ENCODE measurements at places on chromosomes 1 and 21.
A peak's percentile ranks its signal among the peaks of the same experiment; 100 is the strongest.

DNA sequence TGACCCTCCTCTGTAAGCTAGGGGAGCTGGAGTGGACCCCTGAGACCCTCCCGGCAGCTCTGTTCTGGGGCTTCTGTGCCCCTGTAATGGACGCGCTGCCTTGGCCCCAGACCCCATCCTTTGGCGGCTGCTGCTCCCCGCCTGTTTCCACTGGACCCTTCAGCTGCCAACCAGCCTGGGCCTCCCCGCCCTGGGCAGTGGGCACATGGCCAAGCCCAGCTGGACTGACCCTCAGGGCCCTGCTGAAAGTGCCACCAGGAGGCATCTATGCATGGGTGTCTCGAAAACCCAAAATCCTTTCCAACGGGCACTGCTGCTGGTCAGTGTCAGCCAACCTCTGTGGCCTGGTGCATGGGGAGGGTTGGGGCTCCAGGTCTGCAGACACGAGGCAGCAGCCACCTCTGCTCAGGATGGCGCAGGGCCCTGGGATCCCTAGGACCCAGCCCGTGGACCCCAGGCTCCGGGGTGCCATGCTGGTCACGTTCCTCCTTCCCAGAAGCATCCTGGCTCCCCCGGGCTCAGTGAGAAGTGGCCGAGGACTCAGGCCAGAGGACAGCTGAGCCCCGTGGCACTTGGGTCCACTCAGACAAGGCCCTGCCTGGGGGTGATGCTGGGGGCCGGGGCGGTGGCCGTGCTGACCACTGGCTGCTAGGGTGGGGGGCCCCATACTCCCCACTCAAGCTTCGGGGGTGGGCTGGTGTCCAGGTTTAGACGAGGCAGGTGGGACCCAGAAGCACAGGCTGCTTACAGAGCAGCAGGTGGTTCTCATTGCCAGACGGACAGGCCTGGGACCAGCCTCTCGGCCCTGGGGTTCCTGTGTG, 46.9 kb downstream of the SLX9 start:
- DNase-seq: no peak

DNA sequence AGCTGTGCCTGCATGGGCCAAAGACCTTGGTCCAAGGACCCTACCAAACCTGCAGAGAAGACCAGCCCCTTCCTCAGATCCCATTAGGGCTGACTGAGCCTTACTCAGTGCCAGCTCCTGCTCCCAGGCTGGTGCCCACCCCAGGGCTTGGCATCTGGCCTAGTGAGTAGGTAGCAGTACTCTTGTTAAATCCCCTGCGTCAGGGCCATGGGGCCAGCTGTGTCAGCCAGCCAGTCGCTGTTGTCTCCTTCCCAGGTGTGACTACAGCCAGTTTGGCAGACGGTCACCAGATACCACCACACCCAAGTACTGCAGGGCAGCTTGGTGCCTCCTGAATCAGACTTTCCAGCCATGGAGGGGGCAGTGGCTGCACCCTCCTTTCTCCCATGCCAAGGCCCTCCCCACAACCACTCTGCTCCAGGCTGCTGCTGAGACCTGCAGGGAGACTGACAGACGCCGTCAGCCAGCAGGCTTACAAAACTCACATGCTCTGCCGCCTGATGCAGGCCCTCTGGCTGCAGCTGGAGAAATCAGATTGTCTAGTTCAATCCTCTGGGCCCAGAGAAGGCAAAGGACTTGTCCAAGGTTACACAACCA, 3.0 kb downstream of the TENT5B start:
- DNase-seq: no peak

DNA sequence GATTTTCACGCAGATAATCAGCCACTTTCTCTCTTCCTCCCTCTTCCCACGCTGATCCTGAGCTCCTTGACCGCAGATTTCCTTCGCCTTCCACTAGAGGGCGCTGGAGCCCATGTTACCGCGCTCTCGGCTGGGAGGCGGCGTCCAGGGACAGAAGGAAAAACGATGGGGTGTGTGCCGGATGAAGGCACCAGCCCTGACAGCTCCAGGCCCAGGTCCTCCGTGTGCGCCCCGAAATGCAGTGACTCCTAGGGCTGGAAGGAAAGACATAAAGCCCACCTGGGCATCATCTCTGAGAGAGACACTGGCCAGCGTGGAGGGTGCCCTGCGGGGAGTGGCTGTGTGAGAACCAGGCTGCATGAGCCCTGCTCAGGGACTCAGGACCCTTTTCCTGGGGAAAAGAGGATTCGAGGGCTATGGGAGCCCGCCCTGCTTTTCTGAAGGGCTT, 44.9 kb upstream of the CYP2J2 start:
- peak; percentile 66 for DNase-seq

GRCh38 chr1:195472291-195472690, 1135.9 kb downstream of the KCNT2 start:
- DNase-seq: no peak

DNA sequence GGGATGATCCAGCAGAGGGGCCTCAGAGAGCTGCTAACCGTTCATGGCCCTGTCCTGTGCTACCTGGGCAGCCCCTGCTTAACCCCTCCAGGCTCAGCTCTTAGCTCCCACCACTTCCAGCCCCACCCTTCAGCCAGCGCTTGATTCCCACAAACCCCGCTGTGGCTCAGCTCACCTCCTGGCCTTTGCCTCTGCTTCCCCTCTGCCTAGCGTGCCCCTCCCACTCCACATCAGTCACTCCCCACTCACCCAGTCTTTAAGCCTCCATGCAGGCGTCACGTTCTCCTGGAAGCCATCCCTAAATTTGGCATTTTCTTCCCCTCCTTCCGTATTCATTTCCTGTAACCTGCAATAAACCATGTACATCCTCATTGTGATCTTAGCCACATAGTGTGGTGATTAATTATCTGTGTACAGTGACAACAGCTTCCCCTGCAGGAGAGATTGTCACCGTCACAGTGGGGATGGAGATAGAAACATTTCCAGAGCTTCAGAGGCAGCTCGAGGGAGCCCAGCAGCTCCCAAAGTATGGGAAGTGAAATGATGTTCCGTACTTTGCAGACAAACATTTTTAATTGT, 65.5 kb downstream of the EPHB2 start:
- no peak for DNase-seq

DNA sequence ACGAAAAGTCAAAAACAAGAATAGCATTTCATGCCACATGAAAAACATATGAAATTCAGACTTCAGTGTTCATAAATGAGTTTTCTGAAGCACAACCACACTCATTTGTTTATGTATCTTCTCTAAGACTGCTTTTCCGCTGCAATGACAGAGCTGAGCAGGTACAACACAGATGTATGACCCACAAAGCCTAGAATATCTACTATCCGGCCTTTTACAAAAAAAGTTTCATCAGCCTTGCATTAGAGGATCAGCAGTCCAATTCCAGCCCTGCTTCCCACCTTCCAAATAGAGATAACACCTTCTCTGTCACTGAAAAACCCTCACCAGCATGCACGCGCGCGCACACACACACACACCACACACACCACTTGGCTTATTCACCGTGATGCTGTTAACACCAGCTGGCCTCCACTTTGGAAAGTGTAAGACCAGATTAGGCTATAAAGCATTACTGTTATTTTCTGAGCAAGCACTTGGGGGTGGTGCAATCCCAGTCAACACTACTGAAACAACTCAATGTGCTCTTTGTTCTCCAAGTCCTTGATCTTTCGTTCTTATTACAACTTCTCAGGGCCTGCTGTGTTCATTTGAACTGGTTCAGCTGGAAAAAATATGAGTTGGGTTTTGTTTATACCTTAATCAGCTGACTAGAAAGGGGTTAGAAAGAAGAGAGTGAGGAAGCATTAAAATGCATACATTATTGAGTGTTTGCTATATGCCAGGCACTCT, 90.0 kb downstream of the GLUL start:
- DNase-seq: peak; percentile 46

DNA sequence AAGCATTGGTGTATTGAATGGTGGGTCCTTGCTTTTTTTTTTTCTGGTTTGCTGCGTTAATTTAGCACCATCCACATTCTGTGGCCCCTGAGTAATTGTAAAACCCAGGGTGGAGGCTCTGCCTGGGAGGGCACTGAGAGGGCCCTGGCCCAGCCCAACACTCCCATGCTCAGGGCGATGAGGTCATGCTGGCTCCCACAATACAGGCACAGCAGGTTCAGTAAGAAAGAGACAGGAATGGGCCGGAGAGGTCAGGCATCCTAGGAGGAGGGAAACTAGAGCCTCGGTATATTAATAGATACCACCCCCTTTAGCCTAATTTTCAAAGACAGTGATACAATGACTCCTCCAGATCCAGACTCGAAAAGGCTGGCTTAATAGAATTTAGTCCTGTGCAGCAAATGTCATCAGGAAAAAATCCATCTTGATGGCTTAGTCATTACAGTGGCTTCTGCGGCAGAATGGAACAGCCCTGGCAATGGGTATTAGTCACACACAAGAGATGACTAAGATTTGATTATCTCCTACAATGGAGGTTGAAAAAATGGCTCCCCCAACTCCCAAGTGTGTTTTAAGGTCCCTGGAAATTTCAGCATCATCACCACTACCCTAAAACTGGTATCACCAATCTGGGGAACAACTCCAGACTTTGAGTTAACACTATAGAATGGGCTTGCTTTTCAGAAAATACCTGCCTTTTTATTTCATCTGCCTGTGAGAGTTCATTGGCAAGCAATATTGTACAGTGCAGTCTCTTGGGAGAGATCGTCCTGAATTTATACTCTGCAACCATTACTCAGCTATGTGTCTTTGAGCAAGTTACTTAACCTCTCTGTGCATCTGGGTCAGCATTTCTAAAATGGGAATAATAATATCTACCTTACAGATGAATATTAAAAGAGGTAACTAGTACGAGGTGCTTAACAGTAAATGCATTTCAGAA, 43.9 kb upstream of the LYST start:
- no peak for DNase-seq

DNA sequence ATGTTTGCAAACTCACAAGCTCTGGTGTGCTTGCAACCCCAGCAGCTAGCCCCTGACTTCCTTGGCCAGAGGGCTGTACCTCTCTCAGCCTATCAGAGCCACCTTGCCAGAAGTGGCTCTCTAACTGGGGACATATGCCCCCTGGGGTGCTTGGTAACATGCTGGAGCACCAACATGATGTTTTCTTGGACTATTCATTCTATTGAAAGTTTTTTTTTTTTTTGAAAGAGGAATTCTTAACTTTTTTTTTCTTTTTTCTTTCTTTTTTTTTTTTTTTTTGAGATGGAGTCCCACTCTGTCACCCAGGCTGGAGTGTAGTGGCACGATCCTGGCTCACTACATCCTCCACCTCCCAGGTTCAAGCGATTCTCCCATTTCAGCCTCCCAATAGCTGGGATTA, 14.7 kb upstream of the CAPN8 start:
- no peak for DNase-seq

DNA sequence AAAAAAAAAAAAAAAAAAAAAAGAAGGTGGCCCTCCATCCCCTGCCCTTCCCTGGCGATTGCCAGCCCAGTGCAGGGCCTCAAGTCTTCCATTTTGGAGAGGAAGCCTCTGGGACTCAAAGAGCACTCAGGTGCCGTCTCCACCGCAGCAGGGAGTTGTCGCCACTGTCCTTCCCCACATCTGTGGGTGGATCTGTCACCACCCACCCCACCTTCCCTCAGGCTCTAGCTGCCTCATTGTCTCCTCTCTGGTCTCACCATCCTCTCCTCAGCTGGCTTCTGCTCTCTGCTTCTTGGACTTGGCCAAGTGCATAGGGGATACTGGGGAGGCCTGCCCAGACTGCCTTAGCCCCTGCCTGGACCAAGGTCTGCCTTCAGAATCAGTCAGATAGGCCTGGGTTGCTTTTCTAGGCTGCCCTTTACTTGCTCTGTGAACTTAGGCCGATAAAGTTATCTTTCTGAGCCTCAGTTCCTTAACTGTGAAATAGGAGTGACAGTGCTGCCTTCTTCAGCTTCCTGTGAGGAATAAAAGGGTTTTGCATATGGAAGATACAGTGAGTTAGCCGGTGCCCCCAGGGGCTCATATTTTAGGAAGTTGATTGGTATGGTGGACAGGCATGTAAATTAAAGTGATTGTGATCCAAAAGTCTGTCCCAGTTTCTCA, 15.8 kb downstream of the RCC1 start:
- no peak for DNase-seq

DNA sequence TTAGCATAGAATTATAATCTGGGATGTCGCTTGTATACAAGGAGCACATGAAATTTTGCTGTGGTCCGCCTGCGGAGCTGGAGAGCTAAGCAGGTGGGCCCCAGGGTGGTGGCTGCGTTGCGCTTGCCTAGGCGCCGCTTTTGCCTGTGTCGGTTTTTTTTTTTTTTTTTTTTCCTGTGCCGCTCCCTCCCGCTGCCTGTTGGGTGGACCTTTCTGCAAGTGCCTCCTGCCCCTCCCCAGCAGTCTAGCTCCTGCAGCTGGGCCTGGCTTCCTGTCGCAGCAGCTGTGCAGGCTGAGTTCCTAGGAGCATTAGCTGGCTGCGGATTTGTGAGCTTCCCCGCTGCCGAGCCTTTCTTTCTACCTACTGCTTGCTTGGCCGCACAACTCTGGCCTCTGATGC, 20.6 kb downstream of the PYHIN1 start:
- no peak for DNase-seq

DNA sequence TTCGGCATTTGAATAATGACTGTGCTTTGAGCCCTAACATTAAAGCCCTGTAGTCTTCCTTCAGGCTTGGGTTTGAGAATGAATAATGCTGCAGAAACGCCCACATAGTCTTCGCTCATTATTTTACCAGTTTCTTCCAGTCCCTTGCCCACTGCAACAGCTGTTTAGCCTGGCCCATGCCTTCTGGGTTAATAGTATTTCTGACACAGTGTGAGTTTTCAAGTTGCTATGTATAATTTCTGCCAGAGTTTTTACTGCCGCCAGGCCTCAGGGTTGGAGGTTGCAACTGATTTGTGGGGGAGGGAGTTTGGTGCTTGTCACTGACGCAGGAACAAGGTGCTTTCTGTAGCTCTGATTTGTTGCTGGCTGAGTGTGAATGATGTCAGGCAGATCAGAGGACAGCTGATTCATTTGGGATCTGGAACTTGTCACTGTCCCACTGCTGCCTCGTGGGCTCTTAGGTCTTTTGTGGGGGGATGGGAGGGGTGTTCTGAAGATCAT, 109.8 kb downstream of the MAST2 start:
- DNase-seq: no peak

- DNase-seq: no peak
Measured at GRCh38 chr1:24898152-24898908, 31.7 kb downstream of the RUNX3 start.

- DNase-seq: no peak
Measured at GRCh38 chr21:31182231-31183140, 144.2 kb upstream of the KRTAP19-8 start.

GRCh38 chr1:242579528-242580235, 55.2 kb upstream of the PLD5 start:
- DNase-seq: no peak

- DNase-seq: no peak
Measured at GRCh38 chr1:165903672-165904071, 76.3 kb downstream of the UCK2 start.

DNA sequence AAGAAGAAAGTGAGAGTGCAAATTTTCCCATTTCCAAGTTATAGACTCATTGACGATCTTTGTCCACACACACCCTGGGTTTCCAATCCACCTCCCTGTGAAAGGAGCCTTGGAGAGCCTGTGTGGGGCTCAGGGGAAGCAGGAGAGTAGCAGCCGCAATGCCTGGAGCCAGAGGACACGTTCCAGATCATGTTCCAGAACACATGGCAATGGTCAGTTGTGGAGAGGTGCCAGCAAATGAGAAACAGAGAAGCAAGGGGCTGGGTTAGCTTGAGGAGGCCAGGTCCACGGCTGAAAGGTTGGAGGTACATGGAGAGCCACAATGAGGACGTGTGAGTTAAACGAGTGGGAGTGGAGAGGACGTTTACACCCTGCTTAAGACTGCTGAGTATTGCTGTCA, 33.0 kb upstream of the SIPA1L2 start:
- DNase-seq: no peak
